ENCODE measurements at places on chromosomes 5 and 9.

GRCh38 chr9:36640771-36641381 lies 68.2 kb downstream of the MELK start:
- H3K27ac ChIP-seq, result no peak overlapping the region
- H3K36me3 ChIP-seq, result peaks cover 8% of the 10 kb centered on the region
- DNase-seq, result no peak
- H3K27me3 ChIP-seq, result no peaks in the 10 kb centered on the region
- H3K4me3 ChIP-seq, result no peak overlapping the region

- DNase-seq, result no peak
- no peaks in the 10 kb centered on the region for H3K27me3 ChIP-seq
- no peaks in the 10 kb centered on the region for H3K4me1 ChIP-seq
- H3K4me3 ChIP-seq, result no peak overlapping the region
- H3K27ac ChIP-seq, result no peak overlapping the region
Measured at GRCh38 chr5:124841829-124842712, 95.6 kb upstream of the ZNF608 start.

DNA sequence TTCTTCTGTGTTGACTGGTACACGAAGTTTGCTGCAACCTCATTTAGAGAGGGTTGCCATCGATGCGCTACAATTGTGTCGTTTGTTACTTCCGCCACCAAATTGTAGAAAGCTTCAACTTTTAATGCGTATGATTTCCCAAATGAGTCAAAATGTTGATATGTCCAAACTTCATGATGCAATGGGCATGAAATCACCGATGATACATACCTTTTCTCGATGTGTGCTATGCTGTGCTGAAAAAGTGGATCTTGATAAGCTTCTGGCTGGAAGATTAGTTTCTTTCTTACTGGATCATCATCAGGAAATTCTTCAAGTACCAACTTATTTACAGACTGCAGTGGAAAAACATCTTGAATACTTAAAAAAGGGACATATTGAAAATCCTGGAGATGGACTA lies 65.7 kb downstream of the TMEM38B start:
- no peaks in the 10 kb centered on the region for H3K27me3 ChIP-seq
- no peak overlapping the region for H3K4me3 ChIP-seq
- no peak overlapping the region for H3K27ac ChIP-seq
- no peaks in the 10 kb centered on the region for H3K36me3 ChIP-seq

DNA sequence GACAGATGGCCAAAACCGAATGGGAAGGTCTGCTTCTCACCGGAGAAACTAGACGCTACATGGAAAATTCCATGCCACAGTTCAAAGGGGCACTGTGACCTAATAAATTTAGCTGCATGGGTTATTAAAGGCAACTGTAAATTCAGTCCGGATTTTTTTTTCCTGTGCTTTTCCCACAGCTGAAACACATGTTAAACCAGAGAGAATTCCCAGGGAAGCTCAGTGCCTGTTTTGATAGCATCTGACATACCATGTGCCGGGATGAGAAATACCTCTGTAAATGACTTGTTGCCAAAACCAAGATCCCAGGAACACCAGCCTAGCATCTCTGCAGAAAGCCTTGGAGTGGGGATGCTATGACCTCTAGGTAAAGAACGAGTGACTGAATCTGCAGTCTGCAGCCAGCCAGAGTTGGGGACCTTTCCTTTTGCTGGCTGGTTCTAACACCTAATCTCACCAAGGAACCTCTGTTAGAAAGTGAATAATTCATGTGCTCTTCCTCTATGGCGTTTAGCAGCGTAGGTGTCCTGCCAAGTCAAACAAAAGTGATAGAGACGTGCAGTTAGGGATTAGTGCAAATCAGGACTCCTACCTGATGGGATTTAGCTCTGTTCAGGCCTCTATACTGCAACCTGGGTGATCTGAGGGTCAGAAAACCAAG lies 77.9 kb downstream of the SLIT3 start:
- H3K4me1 ChIP-seq, result no peaks in the 10 kb centered on the region
- DNase-seq, result no peak
- no peaks in the 10 kb centered on the region for H3K36me3 ChIP-seq
- no peak overlapping the region for H3K4me3 ChIP-seq

DNA sequence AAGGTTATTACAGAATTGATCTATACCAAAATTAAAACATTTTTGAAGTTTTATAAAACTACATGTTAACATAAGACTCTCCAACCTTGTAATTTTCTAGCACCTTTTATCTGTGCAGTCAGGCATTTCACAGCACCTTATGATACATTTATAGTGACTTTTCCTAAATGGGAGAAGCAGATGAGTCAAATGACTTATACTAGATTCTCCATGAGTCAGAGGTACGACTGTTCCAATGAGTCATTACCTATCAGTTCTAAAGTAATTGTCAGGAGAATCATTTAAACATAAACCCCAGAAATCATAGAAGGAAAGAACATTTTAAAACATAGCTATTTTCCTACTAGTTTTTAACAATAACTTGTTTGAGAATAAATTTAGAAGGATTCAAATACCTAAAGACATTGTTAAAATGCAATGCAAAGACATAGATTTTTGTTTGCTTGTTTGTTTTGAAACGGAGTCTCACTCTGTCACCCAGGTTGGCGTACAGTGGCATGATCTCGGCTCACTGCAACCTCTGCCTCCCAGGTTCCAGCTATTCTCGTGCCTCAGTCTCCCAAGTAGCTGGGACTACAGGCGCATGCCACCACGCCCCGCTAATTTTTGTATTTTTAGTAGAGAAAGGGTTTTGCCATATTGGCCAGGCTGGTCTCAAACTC lies 34.7 kb upstream of the DMXL1 start:
- H3K27ac ChIP-seq, result no peak overlapping the region
- H3K4me1 ChIP-seq, result peaks cover 20% of the 10 kb centered on the region
- no peaks in the 10 kb centered on the region for H3K27me3 ChIP-seq
- no peak for DNase-seq

GRCh38 chr5:72518001-72518683 lies 10.9 kb upstream of the ZNF366 start:
- DNase-seq, result no peak
- H3K4me1 ChIP-seq, result no peaks in the 10 kb centered on the region
- no peak overlapping the region for H3K27ac ChIP-seq

- no peaks in the 10 kb centered on the region for H3K36me3 ChIP-seq
- DNase-seq, result no peak
- no peaks in the 10 kb centered on the region for H3K27me3 ChIP-seq
- no peak overlapping the region for H3K4me3 ChIP-seq
- H3K4me1 ChIP-seq, result no peaks in the 10 kb centered on the region
- no peak overlapping the region for H3K27ac ChIP-seq
Measured at GRCh38 chr5:31680528-31680927, 41.6 kb downstream of the PDZD2 start.

DNA sequence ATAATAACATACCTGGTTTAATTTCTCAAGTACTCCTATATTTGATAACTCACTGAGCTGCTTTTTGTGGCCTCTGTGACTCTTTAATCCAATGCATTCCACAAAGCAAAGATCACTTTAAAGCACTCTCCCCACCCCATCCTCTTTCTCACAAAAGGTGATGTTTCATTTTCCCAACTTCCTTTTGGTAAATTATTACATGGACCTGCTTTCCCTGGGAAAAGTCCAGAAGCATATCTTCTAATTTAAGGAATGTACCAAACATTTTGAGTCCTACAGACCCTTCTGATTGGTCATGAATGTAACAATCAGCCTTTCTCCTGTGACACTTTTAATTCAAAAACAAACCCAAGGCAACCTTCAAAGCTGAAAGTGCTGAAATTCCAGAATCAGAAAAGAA lies 71.1 kb downstream of the MLLT3 start:
- peaks cover 13% of the 10 kb centered on the region for H3K4me1 ChIP-seq
- no peaks in the 10 kb centered on the region for H3K36me3 ChIP-seq
- H3K4me3 ChIP-seq, result no peak overlapping the region
- no peaks in the 10 kb centered on the region for H3K27me3 ChIP-seq

DNA sequence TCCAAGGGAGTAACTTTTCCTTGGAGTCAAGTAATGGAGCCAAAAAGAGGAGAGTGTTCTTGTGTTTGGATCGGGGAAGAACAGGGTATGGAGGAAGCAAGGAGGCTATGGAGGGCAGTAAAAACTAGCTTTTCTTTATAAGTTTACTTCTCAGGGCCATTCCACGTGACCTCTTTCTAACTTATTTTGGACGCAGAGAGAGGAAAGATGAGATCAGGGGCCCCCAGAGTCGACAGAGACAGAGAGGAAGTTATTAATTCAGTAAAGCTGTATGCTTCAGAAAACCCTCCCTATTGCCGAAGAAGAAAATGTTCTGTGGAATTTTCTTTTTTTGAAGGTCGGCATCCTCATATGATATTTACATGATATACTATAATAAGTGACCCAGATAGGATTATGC lies 233.8 kb upstream of the MPDZ start:
- no peaks in the 10 kb centered on the region for H3K4me1 ChIP-seq
- H3K27me3 ChIP-seq, result no peaks in the 10 kb centered on the region
- H3K4me3 ChIP-seq, result no peak overlapping the region
- DNase-seq, result no peak
- no peak overlapping the region for H3K27ac ChIP-seq

DNA sequence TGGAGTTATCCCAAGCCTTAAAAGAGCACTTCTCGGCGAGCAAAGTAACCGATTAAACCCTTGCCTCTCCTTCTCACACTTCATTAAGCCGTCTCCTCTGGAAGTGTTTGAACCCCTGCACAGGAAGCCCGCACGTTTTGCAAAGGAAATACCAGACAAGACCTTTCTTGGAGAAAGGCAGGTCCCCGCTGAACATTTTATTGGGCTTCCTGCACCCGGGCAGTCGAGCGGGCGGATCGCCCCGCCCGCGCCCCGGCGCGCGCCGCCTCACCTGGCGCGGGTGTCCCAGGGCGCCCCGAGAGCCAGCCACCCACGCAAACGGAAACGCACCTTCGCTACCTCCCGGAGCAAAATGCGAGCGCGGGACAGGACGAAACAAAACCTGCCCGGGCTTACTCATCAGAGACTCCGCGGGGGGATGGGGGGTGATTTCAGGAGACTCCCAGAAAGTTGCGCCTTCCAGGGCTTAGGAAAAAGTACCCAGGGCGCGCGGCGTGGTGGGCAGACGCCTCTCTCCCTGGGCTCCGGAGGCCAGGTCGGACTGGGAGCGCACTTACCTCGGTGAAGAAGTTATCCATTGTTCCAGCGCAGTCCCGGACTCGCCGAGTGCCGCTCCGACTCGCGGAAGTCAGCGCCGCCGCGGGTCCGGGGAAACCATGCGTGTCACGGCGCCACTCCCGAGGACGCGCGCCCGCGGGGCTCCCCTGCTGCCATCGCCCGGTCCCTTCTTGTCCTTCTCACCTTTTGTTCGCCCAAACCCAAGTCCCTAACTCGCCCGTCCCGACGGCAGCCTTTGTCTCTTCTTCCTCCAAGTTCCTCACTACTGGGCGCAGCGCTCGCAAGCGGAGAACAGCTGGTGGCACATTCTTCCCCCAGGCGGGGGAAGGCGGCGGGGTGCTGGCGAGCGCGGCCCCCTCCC lies 598 bp downstream of the MYO10 start:
- no peaks in the 10 kb centered on the region for H3K27me3 ChIP-seq
- H3K36me3 ChIP-seq, result no peaks in the 10 kb centered on the region
- no peak overlapping the region for H3K4me3 ChIP-seq
- H3K4me1 ChIP-seq, result no peaks in the 10 kb centered on the region
- no peak for DNase-seq

DNA sequence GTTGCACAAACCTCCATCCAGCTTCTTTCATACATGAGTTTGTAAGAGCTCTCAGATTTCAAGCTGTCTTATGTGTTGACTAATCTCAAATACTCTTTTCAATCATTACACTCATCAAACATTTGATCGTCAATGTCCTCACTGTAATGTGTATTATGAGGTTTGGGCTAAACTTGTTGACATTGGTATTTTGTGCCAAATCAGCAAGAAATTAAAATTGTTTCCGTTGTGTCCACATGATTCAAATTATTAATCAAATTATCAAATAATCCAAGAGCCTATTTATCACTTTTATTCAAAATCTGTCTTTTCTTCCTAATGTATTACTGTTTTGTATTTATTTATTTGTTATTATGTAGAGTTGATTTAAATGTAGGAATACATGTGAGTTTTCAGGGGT lies 283.4 kb downstream of the GAS1 start:
- DNase-seq, result no peak
- no peak overlapping the region for H3K4me3 ChIP-seq
- no peaks in the 10 kb centered on the region for H3K27me3 ChIP-seq
- no peaks in the 10 kb centered on the region for H3K36me3 ChIP-seq
- H3K4me1 ChIP-seq, result no peaks in the 10 kb centered on the region

- no peak overlapping the region for H3K4me3 ChIP-seq
- DNase-seq, result no peak
- H3K27me3 ChIP-seq, result no peaks in the 10 kb centered on the region
- no peaks in the 10 kb centered on the region for H3K36me3 ChIP-seq
- no peaks in the 10 kb centered on the region for H3K4me1 ChIP-seq
- no peak overlapping the region for H3K27ac ChIP-seq
Measured at GRCh38 chr5:9380109-9380508, 165.8 kb downstream of the SEMA5A start.

- no peak for DNase-seq
- no peaks in the 10 kb centered on the region for H3K27me3 ChIP-seq
- no peaks in the 10 kb centered on the region for H3K36me3 ChIP-seq
Measured at GRCh38 chr9:91334053-91334452, 27.7 kb downstream of the AUH start.

- H3K4me3 ChIP-seq, result no peak overlapping the region
- no peak overlapping the region for H3K27ac ChIP-seq
- DNase-seq, result no peak
- no peaks in the 10 kb centered on the region for H3K36me3 ChIP-seq
- no peaks in the 10 kb centered on the region for H3K4me1 ChIP-seq
Measured at GRCh38 chr5:38113456-38113855, 144.9 kb upstream of the EGFLAM start.

- no peak overlapping the region for H3K27ac ChIP-seq
- no peak for DNase-seq
- H3K27me3 ChIP-seq, result no peaks in the 10 kb centered on the region
- H3K4me3 ChIP-seq, result no peak overlapping the region
- no peaks in the 10 kb centered on the region for H3K4me1 ChIP-seq
- H3K36me3 ChIP-seq, result no peaks in the 10 kb centered on the region
Measured at GRCh38 chr5:101534491-101535110, 631.5 kb upstream of the ST8SIA4 start.

DNA sequence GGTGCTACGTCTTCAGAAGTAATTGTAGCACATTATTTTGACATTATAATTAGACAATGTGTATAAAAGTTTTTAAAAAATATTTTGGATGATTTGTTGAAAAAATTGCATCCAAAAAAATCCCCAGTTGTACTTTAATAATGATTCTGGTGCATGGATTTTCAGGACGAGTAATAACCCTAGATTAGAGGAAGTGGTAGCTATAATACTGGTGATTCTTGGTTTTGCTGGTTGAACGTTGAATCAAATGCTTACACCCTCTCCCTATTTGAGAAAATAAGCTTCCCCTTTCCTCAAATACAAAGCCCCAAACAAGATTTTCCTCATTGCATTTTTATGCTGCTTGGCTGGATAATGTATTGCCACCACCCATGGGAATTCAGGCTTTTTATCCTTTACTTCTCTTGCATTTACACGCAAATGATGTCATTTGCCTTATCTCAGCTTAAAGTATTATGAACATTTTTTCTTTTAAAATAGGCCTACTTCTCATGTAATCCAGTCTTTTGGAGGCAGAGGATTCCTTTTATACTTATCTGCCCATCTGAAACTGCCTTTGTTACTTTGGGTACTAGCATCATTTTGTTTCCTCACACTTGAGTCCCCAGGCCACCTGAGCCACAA lies 86.3 kb downstream of the UBE2R2 start:
- H3K27me3 ChIP-seq, result no peaks in the 10 kb centered on the region
- H3K4me1 ChIP-seq, result no peaks in the 10 kb centered on the region
- no peak overlapping the region for H3K4me3 ChIP-seq
- no peaks in the 10 kb centered on the region for H3K36me3 ChIP-seq
- no peak overlapping the region for H3K27ac ChIP-seq
- no peak for DNase-seq

Measured in MM.1S (cell line).